ENCODE measurements at places on chromosomes 5 and 9.
A peak's percentile ranks its signal among the peaks of the same experiment; 100 is the strongest.

DNA sequence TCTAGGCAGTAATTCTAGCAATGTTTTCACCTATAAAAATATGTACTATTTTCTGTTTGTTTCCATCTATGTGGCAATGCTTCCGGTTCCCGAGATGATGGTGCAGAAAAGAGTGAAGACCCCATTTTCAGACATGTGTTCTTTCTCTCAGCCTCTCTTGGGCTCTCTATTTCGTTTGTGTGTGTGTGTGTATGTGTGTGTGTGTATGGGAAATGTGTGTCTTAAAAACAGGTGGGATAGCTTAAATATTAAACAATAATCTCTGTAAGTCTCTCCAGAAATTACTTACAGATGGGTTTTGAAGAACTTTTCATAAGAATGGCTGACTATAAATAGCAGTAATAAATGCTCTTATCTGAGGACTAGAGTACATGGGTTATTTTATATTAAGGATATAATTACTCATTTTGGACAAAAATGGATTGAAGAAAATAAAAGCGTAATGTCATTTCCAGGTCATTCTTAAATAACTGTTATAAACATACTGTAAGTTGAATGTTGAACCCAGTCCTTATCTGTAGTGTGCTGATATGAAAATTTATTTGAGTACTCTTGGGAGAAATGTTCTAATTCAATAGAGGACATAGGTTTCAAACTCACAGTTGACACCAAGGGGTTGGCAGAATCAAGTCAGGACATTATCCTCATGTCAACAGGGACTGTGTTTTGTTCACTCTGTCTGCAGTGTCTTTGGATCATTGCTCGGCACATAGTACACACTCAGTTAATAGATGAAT lies 31.1 kb downstream of the PCSK5 start:
- DNase-seq: no peak

DNA sequence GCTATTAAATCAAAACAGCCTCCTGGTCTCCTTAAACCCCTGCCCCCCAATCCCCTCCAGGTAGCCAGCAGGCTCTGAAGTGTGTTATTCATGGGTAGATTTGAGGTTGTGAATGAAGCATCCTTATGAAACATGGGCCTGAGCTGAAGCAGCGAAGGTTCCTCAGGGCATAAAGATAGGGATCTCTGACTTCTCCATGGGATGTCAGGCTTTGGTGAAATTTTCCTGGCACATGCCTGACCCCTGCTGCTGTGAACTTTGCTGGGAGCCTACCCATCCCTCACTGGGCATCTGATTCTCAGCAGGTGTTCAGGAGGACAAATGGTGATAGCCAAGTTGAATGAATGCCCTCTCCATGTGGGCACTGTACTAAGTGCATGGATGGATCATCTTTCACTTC lies 250.3 kb downstream of the ASTN2 start:
- DNase-seq: no peak

GRCh38 chr9:22373636-22374035 lies 73.0 kb upstream of the DMRTA1 start:
- DNase-seq: peak; percentile 52

GRCh38 chr5:59301727-59302126 lies 591.8 kb downstream of the PDE4D start:
- no peak for DNase-seq

- no peak for DNase-seq
Measured at GRCh38 chr9:25461416-25461815, 216.8 kb downstream of the TUSC1 start.

DNA sequence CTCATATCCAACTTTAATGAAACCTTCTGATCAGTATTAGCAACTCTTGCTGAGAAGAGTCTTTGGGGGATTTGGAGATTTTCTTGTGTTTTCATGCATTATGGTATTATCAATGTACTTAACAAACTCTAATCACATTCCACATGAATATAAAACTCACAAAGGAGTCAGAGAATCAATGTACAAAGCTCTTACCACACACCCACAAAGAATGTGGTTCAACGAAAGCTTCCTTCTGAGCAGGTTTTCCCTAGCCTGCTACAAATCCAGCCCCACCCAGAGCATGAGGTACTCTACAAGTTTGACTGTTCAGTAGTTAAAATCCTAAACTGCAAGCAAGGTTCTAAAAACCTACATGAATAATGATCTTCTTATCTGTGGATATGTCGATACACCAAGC lies 210.1 kb downstream of the TARS1 start:
- no peak for DNase-seq

GRCh38 chr9:15253197-15253596 lies 53.8 kb downstream of the TTC39B start:
- no peak for DNase-seq
